ENCODE measurements at places on chromosomes 2 and 18.
A peak's percentile ranks its signal among the peaks of the same experiment; 100 is the strongest.

DNA sequence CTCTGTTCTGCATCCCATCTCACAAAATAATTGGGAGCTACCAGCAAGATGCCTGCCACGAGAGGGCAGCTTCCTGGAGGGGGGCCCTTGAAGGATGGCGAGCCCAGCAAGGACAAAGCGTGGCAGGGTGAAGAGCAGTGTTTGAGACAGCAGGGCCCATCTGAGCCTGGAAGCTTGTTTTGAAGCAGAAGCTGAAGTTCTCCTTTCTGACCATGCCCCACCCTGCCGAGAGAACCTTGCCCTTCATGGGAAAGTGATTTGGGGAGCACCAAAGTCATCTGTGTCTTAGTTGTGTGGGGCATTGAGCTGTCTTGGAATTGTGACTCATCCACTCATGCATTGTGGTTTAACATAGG is 216.3 kb downstream of the BCL11A start:
- DNase-seq: no peak

DNA sequence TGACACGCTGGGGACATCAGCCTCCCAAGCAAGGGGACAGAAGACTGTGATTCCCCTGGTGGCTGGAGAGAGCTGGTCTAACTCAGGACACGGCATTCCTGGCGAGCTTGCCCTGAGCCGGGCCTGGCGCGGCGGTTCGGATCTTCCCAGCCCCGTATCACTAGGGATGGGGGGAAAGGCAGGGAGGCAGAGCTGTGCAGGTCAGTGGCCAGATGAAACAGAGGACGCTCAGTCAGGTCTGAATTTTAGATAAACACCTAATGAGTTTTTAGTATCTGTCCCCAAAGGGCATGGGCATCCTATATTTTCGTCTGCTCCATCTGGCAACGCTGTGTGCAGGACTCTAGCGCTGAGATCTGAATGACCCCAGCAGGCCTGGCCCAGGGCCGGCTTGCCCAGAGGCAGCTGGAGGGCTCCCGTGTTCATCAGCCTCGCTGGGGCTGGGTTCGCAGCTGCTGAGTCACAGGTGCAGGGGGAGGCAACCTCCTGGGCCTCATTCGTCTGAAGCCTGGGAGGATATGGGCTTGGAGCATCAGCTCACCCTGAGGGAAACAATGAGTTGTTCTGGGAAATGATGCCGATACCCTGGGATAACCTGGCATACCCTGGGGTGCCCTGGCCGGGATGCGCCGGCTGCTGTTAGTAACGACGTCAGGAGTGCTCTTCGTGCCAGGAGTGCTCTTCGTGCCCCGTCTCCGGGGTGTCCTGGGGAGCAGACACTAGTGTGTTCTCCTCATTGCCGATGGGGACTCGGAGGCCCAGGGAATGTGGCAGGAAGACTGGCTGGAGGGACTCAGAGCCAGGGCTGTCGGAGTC is 48.1 kb upstream of the HPCAL1 start:
- DNase-seq: no peak

- DNase-seq: no peak
Observed at GRCh38 chr2:95345081-95345562, 48.0 kb downstream of the KCNIP3 start.

- DNase-seq: no peak
Observed at GRCh38 chr2:34004936-34005335, 405.8 kb upstream of the FAM98A start.

DNA sequence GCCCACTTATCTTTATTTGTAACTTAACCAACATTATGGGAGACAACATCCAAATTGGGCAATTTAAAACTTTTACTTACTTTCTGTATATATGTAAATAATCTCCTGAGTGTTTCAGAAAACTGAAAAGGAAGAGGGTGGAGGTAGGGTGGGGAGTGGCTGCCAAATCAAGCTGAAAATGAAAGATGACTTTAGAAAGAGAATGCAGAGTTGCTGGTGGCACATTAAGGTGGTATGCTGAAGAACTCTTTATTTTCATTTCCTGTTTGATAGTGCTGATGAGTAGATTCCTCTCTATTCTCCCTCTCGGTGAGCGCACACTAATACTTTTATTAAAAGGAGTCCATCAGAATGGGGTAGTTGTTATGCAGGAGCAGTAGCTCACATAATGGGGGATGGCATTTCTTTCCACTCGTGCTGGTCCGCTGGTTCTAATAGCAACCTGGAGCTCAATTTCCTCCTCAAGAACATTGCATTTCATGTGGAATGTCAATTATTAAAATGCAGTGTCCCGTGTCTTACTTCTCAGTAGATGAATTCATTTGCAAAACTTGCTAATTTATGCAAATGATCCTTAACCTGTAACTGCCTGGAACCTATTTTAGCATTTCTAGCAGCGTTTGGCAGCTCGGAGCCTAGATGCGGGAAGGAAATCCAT is 466.9 kb upstream of the HNRNPA3 start:
- DNase-seq: no peak

DNA sequence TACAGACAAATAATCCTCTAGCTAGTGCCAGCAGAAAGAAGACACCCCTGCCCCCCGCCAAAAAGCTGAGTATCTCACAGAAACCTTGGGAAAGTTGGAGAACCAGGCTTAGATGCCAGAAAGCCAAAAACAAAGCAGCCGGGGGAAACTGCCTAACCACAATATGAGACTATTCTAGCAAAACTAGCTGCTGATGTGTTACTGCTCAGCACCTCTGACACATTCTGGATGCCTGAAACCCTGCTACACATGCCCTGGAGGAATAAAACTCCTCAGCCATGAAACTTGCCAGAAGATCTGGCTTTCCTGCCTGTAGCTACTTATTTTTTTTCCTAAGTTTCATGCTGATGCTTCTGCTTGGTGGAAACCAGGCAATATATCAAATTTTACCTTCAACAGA is 122.7 kb upstream of the GCFC2 start:
- DNase-seq: no peak

DNA sequence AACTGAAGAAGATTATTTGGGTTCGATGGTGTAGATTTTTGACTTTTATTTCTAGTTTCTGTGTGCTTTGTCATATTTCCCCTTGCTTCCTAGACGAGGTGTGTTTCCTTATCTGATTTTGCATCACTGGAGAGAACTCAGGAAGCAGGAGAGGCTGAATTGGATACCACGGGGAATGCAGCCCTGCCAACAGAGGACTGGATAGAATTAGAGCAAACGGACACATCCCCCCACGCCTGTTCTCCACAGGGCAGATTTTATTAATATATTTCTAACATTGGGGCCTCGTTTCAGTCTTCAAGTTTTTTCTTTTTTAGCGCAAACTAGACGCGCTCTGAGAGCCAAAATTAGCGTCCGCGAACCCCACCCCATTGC is 678 bp upstream of the VAPA start:
- DNase-seq: no peak

DNA sequence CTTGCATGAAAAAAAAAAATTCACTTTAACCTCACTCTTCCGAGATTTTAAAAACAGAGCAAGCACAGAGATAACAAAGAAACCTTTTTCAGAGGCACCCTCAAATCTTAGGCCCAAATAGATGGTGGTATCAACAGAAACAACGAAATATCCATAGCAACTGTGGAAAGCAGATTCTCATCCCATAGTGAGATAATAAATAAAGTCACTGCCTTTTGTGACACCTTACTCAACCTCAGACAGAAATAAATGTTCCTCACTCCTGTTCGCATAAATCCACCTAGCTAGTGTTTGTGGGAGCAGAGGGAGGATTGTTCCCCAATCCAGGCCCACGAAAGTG is 60.9 kb upstream of the RTN4 start:
- DNase-seq: no peak

DNA sequence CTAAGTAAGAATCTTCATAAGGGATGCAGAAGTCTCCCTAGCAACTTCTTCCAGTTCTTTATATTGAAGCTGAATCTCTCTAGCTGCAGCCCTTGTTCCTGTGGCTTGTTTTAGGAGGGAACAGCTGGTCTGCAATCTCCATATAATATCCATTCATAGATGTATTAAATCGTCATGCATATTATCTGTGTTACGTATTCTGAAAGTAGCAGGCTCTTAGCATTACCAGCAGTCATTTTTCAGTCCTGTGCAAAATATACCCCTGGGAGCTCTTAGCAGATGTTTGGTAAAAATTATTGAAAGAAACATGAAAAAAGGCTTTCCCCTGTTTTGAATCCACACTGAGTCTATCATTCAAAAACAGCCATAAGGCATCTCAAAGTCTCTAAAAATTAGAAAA is 385.3 kb downstream of the IRS1 start:
- DNase-seq: no peak

DNA sequence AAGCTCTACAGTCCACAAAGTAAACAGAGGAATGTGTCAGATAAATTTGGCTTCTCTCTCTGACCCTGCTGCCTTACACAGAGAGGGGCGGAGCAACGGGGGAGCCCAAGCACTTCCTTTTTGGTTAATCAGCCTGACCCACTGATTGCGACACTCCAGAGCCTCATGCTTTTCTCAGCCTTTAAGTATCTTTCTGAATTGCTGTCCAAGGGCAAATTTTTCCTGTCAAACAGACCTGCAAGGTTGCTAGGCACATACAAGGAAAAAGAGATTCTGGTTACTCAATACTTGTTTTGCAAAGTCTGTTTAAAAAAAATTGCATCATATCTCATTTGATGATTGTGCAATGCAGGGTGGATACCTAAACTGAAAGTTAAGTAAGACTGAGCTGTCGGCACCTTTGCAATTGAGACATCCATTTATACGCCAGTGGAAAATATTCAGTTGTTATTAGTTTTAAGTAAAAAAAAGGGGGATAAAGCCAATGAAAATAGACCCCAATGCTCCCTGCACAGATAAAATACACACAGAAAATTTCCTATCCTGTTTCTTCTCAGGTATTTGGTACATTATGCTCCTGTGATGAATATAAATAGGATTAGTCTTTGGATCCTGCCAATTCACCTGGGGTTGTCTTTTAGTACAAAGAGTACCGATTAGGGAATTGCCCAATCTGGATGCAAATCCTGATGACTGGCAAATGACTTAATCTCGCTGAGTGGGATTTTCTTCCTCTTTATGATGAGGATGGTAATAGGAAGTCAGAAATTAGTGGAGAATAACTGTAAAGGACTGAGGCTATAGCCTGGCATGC is 260.2 kb upstream of the TRIB2 start:
- peak; percentile 98 for DNase-seq

DNA sequence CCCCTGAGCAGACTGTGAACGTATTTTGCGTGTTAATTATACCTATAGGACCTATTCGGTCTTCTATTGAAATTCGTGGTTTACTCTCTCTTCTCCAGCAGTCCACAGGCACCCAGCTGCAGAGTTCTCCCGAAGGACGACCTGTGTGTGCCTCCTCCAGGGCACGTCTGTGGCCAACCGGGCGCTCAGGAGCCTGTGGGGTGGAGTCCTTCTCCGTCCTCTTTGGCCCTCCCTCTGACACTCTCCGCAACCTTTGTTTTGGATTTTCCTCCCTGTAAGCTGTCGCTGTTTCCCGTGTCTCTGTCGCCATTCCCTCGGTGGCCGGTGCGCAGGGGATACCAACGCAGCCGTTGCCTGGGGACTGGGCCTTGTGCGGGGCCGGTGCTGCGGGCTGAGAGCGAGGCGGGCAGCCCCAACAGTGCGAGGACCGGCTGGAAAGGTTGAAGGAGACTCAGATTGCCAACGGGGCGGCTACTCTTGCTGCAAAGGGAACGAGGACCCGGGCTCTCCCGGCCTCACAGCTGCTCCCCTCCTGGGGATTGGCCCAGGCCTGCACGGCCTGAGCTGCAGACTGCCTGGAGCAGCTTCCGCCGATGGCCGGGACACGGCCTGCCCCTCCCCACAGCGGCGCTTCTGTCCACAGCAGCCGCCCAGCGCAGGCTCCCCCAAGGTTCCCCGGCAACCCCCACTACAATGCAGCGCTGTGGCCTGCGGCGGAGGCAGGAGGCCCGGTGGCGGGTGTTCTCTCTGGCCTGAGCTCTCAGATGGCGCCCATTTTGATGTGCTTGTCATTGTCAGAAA is 221.0 kb downstream of the MTX2 start:
- no peak for DNase-seq

DNA sequence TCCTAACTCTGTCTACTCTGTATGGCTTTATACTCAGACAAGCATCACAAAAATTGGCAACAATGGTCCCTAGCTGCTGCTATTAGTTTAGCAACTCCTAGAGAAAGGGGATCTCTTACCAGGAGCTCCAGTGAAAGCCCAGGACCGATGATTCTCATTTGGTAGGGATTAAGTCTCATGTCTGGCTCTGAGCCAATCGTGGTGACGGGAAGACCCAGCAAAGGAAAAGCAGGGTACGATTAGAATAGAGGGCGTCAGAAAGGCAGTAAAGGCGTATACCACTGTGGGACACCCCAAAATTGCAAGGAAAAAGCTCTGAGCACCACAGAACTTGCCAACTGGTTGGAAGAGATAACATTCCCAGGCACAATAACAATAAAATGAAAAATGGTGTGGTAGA is 129.5 kb downstream of the MTCL1 start:
- DNase-seq: no peak

GRCh38 chr2:170428868-170429267 is 250.9 kb downstream of the MYO3B start:
- no peak for DNase-seq

DNA sequence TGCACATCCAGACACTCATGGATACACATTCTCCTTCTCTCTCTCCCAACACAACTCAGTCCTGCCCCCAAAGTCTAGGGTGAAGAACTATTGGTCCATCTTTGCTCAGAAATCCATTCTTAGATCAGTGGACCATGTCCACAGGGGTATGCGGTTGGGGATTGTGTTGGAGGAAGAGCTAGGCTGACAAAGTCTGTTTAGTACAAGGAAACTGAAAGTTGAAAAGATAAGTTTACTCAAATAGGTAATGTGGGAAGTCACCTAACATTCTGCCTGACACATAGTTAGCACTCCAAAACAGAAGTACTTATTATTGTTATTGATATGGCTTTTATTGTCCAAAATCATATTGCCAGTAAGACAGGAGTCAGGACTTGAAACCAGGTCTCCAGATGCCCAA is 55.9 kb downstream of the ALK start:
- DNase-seq: no peak

DNA sequence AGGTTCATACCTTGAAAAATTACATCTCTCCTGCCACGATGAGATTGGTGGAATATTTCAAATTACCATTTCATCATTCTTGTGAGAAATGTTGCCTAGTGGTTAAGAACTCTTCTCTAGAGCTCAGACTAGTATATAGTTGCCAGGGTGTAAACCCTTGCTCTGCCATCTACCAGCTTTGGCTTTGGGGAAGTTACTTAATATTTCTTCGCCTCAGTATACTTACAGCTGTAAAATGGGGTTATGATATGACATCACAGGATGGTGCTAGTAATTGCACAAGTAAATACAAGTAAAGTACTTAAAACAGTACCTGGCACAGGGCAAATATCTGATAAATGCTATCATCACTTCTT is 1.5 kb downstream of the SPOPL start:
- no peak for DNase-seq

DNA sequence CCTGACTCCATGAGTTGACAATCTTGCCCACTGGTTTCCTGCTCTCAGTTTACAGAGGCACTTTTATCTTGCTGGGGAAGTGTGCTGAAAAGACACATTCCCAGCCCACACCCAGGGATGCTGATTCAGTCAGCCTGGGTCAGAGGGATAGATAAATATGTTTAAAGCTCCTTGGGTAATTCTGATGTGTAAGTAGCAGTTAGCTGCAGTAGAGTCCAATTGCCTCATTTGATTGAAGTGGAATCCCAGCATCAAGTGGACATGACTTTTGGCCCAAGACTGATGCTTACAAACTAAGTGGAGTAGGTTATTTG is 29.4 kb downstream of the PSD4 start:
- DNase-seq: no peak

- no peak for DNase-seq
Observed at GRCh38 chr2:196293751-196294515, 122.6 kb upstream of the STK17B start.

GRCh38 chr2:150215041-150215440 is 272.4 kb downstream of the RND3 start:
- DNase-seq: no peak

Data from AG04449 (cell line).